ENCODE measurements at places on chromosomes 5 and 9.

DNA sequence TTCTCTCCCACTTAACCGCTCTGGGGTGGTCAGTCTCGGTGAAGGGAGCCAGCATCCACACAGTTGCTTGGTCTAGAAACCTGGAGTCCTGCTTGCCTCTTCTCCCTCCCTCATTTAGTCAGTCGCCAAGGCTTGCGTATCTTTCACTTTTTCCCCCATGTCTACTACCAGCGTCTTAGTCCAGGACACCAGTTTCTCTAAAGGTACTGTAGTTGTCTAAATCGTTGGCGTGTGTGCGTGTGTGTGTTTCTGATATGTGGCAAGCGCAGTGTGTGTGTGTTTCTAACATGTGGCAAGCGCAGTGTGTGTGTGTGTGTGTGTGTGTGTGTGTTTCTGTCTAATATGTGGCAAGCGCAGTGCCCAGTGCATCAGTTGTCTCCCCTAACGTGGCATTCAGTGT is 641 bp downstream of the ATP6V1G1 start:
- DNase-seq = peak; percentile 62

DNA sequence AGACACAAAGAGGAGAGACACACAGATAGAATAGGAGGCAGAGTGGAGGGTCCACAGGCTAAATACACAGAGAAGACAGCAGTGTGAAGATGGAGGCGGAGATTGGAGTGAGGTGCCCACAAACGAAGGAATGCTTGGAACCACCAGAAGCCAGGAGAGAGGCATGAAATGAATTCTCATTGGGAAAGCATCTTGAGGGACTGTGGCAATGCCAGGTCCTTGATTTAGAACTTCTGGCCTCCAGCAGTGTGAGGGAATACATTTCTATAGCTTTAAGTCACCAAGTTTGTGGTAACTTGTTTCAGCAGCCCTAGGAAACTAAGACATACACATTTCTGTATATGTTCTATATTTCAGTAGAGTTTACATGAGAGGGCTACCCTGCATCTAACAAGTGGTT is 396.6 kb upstream of the ZNF608 start:
- no peak for DNase-seq

DNA sequence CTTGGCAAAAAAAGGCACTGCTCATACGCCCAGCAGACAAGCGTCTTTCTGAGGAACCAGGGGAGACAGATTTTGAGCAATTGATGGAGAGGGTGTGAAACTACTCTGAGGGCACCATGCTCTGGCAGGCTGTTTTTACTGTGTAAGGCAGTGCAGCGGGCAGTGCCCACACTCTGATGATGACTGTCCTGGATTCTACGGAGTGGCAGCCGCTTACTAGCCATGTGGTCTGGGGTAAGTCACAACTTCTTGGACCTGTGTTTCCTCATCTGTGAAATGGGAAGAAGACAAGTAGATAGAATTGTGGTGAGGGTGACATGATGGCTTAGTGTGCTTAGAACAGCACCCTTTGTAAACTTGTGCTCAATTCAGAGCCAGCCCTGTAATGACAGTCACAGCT is 38.8 kb downstream of the FABP6 start:
- no peak for DNase-seq

DNA sequence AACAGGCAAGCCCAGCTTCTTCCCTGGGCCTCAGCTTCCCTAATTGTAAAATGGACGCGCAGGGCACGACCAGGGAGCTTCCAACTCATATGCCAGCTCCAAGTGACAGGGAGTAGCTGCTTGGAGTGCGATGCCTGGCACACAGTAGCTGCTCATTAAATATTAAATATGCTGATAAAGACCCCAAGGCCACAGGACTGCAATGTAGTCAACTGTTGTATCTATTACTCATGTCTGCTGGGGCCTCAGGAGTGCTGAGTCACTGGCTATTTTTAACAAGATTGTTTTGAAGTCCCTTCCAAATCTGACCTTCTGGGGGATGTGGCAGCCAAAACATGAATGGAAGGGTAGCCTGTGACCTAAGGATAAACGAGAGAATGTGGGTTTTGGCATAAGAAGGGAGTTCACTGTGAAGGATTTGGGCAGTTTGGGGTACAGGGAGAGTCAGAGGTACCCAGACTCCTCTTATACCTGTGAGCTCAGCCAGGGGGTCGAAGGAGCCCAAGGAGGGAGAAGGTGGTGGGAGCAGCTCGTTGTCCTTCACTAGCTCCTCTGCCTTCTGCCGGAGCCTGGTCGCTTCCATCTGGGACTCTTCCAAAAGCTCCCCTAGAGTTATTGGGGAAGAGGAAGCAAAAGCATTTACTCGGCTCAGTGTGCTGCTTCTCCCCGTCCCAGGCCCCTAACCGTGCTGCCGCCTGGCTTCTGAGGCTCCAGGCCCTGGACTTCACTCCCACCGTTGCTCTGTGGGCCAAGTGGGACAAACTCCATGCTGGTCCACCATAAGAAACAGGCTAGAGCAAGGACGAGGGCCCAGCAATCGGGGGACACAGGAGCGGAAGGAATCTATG is 17.5 kb downstream of the TNIP1 start:
- DNase-seq = peak; percentile 80

GRCh38 chr5:34684281-34684979 is 28.3 kb downstream of the RAI14 start:
- DNase-seq = no peak

DNA sequence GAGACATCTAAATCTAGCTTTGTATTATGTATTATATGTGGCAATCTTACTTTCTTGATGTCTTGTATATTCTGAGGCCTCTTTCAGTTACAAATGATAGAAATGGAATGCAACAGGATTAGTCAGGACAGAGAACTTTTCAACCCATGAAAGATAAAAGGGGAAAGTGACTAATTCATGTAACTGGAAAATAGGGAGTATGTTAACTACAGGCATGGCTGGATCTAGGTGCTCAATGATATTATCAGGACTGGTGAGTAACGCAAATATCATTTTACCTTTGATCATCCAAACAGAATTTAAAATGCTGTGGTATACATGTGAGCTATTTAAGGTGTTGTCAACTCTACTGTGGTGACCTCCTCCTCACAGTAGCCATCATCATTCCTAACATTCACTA is 215.7 kb upstream of the GLRA1 start:
- no peak for DNase-seq

DNA sequence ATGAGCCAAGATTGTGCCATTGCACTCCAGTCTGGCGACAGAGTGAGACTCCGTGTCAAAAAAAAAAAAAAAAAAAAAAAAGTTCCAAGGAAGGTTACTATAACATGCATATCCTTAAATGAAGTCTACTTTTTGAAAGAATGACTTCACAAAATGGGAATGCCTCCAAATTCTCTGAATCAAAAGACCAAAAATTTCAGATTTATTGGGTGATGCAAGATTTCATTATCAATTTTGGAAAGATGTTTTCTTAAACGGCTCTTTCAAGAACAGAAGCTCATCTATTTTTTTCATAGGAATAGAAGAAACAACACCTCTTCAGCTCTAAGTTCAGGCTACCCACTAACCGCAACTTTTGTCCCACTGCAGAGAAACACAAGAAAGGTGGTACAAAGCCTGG is 69.9 kb downstream of the AUH start:
- no peak for DNase-seq

DNA sequence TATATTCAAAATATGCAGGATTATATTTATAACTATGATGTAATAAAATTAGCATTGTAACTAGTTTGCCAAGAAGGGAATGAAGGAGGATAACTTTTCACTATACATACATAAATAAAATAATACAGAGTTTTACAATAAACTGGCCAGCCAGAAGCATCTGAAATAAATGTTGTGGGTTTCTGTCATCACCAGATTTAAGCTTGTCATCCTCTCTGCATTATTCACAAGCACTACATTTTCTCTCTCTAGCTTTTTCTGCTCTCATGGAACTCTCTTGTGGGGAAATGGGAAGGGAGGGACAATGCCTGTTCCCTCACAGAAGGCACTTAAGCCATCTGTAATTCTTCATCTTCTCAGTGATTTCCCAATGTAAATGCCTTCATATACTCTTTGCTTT is 626.8 kb downstream of the SEMA5A start:
- DNase-seq = no peak

DNA sequence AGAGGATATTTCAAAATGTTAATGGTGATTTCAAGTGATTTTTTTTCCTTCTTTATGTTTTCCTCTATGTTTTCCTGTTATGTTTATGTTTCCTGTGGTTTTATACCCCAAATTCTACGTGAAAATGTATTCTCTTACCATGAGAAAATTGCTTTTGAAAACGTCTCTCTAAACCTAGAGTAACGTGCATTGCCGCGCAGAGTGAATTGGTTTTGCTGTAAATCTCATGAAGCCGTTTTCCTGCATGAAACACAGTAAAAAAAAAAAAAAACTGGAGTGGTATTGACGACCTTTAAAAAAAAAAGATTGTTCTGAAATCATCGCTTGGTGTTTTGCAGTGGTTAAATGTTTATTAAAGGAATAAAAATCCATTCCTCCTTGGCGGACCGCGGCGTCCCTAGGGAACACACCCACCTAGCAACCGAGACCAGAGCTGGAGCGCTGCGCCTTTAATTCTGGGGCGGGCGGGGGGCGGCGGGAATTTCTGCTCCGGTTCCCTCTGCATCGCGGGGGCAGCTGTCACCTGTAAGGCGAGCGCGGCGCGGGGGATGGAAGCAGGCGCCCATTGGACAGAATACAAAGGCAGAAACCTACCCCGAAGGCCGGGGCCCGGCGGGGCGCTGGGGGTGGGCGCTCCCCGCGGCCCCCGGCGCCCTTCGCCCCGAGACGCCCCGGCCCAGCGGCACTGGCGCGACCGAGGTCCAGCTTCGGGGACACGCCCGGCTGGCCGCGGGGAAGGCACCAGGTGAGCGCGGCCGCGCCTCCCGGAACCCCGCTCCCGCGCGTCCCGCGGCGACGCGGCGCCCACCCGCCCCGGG is at the start of gene SOWAHA:
SOWAHA (plus strand) TSS at position 522 of the 818 bp plus-strand sequence. CDS start 320 bp downstream, outside the sequence.
- DNase-seq = no peak

DNA sequence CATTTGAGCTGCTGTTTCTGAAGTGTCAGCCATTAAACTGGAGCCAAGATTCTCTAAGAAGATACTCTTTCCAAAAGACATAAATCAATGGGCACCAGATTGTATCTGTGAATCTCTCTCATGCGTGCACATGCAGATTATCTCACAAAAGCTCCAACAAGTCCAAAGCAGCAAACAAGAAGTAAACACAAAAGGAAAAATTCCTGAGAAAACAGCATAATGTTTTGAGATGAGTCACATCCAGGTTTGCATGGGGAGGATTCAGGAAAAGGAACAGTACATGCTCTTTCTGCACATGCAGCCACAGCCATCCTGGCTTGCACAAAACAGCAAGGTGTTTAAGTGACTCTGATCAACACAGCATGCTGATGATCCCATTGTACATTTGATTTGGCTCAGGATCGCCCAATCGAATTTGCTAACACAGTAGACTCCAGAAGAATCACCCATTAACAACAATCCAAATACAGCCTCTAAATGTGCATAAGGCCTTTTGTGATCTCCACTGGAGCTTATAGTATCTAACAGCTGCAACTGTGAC is 143.1 kb downstream of the ELAVL2 start:
- DNase-seq = no peak

GRCh38 chr5:132353486-132353995 is 16.0 kb upstream of the SLC22A5 start:
- no peak for DNase-seq

DNA sequence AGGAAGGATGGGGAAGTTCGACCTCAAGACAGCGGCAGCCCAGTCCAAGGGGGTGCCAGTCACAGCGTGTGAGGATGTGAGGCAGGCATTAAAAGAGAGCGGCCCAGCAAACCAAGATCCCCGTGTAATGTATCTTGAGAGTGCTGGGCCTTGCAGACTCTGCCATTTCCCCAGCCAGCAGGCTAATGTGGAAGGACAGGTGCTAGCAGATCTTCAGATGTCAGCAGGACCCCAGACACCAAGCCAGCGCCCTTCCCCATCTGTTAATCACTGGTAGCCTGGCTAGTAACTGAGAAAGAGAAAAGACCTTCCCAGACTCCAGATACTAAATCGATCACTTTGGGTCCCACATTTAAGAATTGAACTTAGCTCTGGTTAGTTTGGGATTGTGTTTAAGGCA is 62.2 kb downstream of the NTRK2 start:
- no peak for DNase-seq

- peak; percentile 75 for DNase-seq
Measured at GRCh38 chr5:140042643-140043507, at the start of gene NRG2. TSS of gene NRG2 (minus strand) at chr5:140043299.

GRCh38 chr5:1255081-1255561 is 29.9 kb downstream of the SLC6A18 start:
- no peak for DNase-seq

DNA sequence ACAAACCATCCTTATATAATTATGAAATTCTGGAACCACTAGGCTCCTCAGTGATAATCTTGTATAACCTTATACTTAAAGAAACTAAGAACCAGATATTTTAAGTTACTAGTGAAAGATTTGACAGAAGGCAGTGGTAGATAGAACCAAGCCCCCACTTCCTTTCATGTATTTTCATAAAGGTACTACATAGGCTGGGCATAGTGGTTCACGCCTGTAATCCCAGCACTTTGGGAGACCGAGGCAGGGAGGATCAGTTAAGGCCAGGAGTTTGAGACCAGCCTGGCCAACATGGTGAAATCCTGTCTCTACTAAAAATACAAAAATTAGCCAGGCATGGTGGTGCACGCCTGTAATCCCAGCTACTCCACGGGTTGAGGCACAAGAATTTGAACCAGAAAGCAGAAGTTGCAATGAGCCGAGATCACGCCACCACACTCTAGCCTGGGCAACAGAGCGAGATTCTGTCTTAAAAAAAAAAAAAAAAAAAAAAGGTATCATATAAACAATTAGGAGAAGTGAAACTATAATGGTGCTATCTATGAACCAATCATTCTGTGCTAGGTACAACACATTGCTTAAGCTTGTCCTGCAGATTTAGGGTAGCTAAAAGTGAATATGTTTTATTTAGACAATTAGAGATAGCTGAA is 27.9 kb upstream of the DTWD2 start:
- no peak for DNase-seq

- DNase-seq = peak; percentile 18
Measured at GRCh38 chr5:23332650-23333251, 174.7 kb upstream of the PRDM9 start.

DNA sequence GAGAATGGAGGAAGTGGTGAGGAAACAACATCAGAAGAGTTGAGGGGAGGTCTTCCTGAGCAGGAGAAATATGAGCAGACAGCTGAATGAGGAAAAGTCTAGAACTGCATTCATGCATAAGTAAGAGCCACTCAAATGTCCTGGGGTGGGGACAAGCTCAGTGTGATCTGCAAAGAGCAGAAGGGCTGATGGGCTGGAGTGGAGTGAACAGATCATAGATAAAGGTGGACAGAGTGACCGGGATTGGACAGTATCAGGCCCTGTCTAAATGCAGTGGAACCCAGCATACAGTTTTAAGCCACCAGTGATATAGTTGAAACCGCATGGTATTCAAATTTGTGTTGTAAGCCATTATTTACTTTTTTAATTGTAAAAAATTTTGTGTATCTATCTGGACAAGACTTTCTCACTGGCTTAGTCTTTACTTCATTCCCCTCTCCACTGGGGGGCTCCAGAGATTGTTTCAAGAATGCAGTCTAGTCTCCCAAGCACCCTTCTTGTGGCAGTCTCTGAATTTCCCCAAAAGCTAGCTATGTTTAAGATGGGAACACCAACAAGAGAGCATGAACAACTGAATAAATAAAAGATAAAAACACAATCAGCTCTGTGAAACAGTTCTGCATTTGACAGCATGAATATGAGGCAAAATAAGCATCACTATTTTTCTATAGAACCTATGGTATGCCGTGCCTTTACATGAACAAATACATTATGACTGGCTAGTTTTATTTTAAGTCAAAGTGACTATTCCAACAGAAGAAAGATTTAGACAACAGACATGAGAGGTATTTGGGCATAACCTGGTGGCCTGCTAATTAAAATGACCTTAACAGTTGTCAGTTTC is 10.7 kb upstream of the STK32A start:
- DNase-seq = peak; percentile 66
